ENCODE measurements at places on chromosomes 16 and 17.
A peak's percentile ranks its signal among the peaks of the same experiment; 100 is the strongest.

GRCh38 chr16:49620158-49620868 lies 235.6 kb downstream of the ZNF423 start:
- no peak for DNase-seq

- DNase-seq, result peak; percentile 87
Observed at GRCh38 chr16:807347-808084, 7.0 kb upstream of the GNG13 start.

DNA sequence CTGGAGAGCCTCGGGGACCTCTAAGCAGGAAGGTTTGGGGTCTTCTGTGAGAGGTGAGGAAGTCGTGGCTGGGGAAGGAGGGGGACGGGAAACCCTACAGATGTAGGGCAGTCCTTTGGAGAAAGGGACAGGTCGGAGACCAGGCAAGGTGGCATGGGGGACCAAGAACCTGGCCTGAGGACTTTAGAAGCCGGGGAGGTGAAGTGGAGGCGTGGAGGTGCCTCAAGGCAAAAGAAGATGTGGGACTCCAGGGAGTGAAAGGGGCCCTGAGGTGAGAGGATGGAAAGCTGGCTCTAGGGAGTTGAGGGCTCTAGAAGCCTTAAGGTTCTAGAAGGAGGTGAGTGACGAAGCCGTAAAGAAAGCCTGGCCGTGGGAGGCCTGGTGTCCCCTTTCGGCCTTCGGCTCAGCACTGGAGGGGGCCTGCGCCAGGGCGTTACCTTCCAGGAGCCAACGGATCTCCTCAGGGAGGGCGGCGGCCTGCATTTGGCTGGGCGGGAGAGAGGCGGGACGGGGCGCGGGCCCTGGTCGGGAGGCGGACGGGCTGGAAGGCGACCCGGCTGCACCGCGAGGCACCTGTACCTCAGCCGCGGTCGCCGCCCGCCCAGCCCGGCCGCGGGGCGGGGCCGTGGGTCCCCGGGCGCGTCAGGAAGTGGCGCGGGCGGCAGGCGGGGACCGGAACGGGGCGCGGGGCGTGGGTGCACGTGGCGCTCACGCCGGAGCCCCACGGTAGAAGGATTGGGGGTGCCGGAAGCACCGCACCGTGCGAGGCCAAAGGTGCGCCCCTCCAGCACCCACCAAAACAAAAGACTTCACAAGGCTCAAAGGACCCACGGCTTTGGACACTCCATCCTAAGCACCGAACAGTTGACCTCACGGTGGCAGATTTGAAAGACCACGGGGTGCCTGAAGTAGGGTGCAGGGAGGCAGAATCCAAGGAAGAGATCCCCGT lies at the start of gene SKAP1:
Gene SKAP1, minus strand, starts transcription at position 577 of the 949 bp plus-strand sequence.
- peak; percentile 42 for DNase-seq

GRCh38 chr16:86243123-86243473 lies 267.2 kb upstream of the FOXF1 start:
- no peak for DNase-seq

GRCh38 chr17:72603420-72604242 lies 482.8 kb downstream of the SOX9 start:
- no peak for DNase-seq

- DNase-seq, result peak; percentile 1
Observed at GRCh38 chr16:59192551-59193199, 458.6 kb upstream of the GOT2 start.

DNA sequence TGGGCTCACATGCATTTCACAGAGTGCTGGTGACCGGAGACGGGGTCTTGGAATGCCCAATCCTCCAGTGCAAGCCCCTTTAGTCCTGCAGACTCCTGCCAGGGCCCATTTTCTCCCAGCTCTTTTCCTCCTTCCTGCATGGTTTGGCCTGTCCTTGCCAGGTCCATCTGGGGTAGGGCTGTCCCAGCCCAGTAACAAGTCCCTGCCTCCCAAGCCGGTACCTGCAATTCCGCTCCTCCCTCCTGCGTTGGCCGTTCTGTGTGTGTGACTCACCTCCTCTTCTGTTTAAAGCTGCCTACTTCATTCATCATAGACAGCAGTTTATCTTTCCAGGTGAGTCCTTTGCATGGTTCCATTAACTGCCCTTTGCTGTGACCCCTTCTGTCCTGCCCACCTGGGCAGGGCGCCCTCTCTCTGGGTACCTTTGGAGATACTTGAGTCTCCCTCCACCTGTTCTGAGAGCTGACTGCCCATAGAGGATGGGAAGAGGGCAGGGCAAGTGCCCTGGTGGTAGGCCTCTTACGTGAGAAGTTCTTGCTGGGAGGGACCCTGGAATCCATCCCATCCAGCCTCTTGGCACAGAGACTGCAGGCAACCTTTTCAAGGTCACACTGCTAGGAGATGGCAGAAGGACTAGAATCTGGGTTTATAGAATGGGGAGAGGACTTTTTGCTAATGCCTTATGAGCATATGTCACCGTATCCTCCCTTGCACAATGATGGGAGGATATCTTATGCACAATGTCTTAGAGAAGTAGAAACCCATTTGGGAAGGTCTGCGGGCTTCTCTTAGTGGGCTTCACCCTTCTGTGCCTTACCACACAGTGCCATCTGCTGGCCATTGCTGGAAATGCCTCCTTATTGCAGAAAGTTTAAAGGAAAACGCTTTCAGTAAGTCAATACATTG lies 29.7 kb upstream of the LGALS9 start:
- DNase-seq, result peak; percentile 83

Data from CD4-positive, alpha-beta T cell treated with Interferon alpha-2 for 1 hour (primary cell).